Putamen (tissue), 1 donor: ENCODE measurements at places on chromosomes 2 and 18.

DNA sequence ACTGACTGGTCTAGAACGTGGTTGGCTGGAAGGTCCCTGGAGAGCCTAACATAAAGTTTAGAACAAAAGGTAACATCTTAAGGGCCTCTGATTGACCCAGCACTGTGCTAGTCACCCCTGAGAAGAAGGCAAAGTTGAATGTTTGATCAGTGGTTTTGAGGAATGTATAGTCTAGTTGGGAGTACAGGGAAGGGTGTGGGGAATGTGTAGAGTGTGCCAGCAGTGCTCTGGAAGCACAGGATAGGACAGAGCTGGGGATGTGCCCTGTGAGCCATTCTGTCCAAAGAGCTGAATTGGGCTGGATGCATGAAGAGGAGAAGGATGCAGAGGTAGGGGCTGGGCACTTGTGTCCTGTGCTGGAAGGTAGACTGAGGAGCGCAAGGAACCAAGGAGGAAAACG lies 41.0 kb upstream of the DOCK10 start:
- DNase-seq, result no peak

DNA sequence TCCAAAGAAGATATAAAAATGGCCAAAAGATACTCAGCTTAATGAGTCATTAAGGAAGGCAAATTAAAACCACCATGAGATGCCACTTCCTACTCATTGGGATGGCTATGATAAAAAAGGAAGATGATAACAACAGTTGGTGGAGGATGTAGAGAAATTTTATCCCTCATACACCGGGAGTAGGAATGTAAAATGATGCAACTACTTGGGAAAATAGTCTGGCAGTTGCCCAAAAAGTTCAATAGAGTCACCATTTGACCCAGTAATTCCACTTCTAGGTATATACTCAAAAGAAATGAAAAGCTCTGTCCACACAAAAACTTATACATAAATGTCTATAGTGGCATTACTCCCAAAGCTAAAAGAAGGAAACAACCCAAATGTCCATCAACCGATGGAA lies 10.1 kb upstream of the SULT1C2 start:
- DNase-seq, result no peak

DNA sequence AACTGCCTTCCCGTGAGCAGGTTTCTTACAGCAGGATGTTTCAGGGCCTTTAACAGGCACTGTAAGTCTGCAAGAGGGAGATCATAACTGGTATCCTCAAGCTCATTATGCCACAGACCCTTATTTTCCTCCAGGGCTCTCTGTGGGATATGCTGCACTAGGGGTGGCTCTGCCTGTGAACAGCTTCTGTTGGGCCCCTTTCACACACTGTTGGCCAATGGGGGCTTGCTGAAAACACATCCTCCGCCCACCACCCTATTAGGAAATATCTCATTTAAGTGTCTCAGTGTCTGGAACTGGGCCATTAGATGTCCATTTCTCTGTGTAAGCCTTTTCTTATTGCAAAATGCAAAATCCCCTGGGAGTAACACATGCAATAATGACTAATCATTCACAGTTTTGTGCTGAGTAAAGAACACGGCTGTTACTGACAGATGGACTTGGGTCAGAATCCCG lies 414.3 kb upstream of the HS6ST1 start:
- DNase-seq, result no peak

- DNase-seq, result no peak
Observed at GRCh38 chr18:26977781-26978180, 112.3 kb upstream of the AQP4 start.

GRCh38 chr2:31386648-31387047 lies 27.9 kb downstream of the XDH start:
- no peak for DNase-seq

DNA sequence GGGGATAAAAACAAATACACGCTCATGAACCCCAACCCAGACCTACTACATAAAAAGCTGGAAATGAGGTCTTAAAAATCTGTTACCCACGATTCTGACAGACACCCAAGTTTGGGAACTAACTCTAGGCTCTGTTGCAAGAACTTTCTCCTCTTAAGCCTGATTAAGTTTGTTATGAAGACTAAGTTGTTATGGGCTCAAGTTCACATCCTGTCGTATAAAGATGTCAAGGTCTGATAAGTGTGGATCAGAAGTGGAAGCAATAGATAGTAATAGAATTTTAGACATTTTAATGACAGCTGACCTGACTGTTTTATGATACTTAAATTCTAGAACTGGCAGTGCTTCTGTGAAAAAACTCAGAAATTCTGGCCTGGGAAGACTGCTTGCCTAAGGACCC lies 43.2 kb downstream of the LPIN2 start:
- no peak for DNase-seq

- no peak for DNase-seq
Observed at GRCh38 chr18:28571929-28572328, 395.0 kb upstream of the CDH2 start.

DNA sequence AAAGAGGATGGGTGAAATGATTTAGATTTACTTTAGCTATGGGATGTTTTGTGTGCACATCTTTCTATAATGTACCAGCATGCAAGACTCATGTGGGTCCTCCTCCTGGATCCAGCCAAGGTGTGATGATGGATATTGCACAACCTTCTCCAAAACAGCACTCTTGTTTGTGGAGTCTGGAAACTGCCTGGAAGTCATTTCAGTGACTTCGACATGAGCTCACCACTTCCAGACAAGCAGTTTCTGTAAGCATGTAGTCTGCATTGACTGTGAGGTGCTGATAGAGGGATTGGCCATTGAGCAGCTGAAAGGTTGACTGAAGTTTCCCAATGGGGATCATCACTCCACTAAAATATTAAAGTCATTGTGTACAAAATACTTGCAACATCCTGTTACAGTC lies 154.0 kb downstream of the TRIB2 start:
- DNase-seq, result no peak

DNA sequence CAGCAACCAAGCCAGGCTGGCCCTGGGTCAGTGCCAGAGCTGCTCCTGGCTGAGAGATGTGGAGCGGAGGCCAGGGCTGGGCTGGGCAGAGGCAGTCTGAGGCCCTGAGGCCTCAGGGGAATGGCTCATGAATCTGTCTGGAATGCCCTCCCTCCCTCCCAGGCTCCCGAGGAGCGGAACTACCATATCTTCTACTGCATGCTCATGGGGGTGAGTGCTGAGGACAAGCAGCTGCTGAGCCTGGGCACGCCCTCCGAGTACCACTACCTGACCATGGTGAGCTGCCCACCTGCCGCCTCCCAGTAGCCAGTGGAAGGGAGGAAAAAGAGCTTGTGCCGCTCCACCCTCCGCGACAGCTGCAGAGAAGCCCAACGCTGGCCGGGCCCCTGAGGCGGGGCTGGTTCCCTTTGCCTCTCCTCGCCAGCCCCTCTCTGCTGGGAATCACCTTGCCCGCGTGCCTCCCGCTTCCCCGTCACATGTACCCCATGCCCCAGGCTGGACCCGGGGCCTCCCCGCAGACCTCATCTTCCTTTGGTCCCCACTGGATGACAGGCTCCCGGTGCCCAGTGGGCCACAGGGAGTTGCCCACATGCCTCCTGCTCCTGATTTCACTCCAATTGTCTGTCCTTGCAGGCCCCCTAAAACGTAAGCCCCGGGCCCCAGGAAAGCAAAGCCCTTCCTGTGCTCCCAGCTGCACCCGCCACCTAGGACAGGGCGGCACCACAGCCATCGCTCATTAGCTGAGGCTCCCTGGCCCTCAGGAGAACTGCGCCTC lies 41.1 kb downstream of the MYO7B start:
- DNase-seq, result no peak

DNA sequence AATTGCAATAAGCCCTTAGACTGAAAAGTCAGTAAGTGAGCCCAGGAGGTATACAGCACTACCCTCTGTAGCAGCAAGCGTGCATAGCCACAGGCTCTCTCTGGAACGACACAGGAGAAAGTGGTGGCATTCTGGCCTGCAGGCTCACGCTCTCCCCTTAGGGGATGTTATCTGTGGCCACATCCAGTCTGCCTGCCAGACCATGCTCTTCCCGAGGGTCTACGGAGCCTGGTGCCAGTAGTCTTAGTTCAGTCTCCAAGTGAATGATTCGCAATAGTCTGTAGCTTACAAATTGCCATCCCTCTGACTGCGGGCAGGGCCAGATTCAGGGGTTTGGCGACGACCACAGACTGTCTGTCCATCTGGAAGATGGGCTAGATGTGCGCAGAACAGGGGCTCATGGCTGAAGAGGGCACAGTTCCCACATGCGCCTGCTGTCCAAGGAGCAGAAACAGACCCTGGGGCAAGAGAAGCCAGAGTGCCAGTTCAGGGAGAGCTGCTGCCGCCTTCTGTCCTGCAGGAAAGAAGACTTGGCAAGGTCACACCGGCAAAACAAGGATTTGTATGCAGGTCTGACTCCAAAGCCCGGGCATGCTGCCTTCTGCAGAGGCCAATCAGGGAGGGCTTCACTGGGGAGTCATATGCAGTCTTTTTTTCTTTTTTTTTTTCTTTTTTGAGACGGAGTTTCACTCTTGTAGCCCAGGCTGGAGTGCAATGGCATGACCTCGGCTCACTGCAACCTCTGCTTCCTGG lies 3.5 kb upstream of the KLF11 start:
- peak; percentile 75 for DNase-seq

DNA sequence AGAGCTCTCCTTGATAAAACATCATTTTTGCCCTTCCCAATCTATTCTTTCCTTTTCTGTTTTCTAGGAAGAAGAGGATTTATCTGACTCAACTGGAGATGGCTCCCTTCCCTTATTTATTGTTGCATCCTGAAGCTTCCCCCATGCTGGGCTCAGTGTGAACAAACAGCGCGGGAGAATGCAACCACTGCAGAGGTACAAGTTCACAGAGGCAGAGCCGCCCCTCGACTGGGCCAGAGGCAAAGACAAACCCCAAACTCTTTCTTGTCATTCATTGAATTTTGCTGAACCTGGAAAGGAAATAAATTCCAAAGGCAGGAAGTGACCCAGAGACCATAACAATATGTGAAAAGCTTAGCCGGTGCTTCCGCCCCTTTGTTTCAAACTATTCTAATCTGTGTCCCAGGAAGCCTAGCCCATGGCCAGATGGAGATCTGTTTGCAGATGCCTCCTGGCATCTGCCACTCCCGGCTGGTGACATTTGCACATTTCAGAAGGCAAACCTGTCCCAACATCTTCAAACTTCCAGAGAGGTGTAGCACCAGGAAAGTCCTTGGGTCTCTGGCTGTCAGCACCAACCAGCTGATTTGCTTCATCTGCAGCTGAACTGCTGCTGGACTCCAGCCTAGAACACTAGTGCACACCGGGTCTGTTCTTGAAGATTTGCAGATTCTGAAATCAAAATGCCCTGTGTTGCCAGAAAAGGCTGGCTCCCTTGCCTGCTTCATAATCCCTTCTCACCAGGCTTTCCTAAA lies 79.4 kb upstream of the MAP4K3 start:
- no peak for DNase-seq

DNA sequence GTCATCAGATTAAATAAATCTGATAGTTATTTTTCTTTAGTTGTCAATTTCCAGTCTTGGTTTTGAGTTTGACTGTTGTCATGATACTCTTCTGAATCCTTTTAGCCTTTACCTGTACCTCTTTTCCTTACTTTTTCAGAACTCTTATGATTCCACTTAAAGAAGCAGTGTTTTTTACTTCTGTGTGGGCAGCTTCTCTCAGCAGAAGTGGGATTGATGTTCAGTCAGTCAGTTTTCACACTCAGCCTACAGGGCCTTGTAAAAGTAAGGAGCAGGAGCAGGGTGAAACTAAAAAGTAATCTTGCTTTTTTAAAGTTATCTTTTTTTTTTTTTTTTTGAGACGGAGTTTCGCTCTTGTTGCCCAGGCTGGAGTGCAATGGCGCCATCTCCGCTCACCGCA lies 75.1 kb downstream of the HAUS1 start:
- peak; percentile 31 for DNase-seq

DNA sequence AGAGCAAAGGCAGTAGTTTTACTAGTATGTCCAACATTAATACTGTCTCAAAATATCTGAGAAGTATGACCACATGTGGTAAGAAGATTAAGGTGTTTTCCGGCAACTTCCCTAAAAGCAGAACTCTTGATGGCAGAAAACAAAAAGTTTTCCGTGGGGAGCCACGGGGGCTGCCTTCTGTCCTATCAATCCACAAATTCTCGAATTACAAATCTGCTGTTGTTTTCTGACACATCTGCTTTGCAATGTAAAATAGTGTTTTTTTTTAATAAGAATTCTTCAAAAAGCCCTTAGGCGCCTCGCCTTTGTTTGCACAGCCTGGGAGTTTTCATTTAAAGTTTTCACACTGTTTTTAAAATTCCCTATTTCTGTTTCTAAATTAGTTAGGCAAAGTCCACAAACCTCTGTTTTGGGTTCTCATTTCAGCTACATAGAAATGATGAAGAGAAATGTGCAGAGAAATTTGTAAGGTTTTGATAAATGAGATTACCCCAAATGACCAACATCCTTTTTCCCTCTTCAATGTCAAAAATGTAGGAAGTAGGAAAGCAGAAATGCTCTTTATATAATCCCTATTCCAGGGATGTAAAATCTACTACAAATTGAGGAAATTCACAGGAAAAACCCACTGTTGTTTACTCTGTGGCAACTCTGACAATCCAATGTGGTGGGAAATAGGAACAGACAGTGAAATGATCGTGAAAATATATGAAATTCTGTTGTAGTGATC lies 385.8 kb downstream of the ZEB2 start:
- DNase-seq, result no peak

GRCh38 chr18:74092922-74093321 lies 54.7 kb downstream of the FBXO15 start:
- no peak for DNase-seq

GRCh38 chr2:76178610-76179009 lies 467.9 kb upstream of the GCFC2 start:
- DNase-seq, result no peak

- no peak for DNase-seq
Observed at GRCh38 chr18:8706791-8707555, 1.6 kb downstream of the MTCL1 start.

GRCh38 chr2:1020206-1020605 lies 69.6 kb downstream of the SNTG2 start:
- DNase-seq, result no peak

- no peak for DNase-seq
Observed at GRCh38 chr2:12321886-12322285, 394.9 kb upstream of the TRIB2 start.

GRCh38 chr18:51235009-51235789 lies 37.7 kb upstream of the MEX3C start:
- no peak for DNase-seq
